A549 treated with dexamethasone at 1 μM for 4 hours (cell line): ENCODE measurements at places on chromosomes 13 and 19. TPM values are rescaled to one million over a fixed set of nuclear protein-coding genes. Genes with fewer than 3 reads are reported as not detected.

The UGGT2 gene
- 7.5 to 11.2 TPM (median 10.1 TPM) in 5 replicates for total RNA-seq

The CLEC17A gene
- not detected in 5 replicates for total RNA-seq

The TMEM86B gene
- 2.5 to 4.7 TPM (median 3.8 TPM) in 5 replicates for total RNA-seq

The FCER2 gene
- total RNA-seq: not detected in 5 replicates

The METTL21C gene
- total RNA-seq: not detected in 5 replicates

The UPK1A gene
- total RNA-seq: 0.47 to 1.2 TPM (median 0.97 TPM) in 5 replicates

The PEG3 gene
- total RNA-seq: not detected in 5 replicates

The CRB3 gene
- 2.6 to 3.8 TPM (median 3.5 TPM) in 5 replicates for total RNA-seq

The TNFSF13B gene
- 0.05 to 0.12 TPM (median 0.06 TPM) in 3 of 5 replicates, not detected in the others for total RNA-seq

The ATP4B gene
- not detected in 5 replicates for total RNA-seq

The ZNF568 gene
- 0.84 to 1.2 TPM (median 1.1 TPM) in 5 replicates for total RNA-seq

The RASL11A gene
- 3.1 to 6.8 TPM (median 4.9 TPM) in 5 replicates for total RNA-seq

The MEF2B gene
- 0.21 to 0.83 TPM (median 0.41 TPM) in 5 replicates for total RNA-seq

The LRRC25 gene
- total RNA-seq: 0.11 TPM in 1 of 5 replicates, not detected in the others

The HSH2D gene
- total RNA-seq: 0.10 TPM in 1 of 5 replicates, not detected in the others
